ENCODE measurements at places on chromosomes 3 and 15.

GRCh38 chr3:101271728-101272127 is 48.6 kb downstream of the IMPG2 start:
- no peak for DNase-seq

- DNase-seq, result peak; percentile 71
Measured at GRCh38 chr15:81293728-81294515, 30.0 kb downstream of the STARD5 start.

DNA sequence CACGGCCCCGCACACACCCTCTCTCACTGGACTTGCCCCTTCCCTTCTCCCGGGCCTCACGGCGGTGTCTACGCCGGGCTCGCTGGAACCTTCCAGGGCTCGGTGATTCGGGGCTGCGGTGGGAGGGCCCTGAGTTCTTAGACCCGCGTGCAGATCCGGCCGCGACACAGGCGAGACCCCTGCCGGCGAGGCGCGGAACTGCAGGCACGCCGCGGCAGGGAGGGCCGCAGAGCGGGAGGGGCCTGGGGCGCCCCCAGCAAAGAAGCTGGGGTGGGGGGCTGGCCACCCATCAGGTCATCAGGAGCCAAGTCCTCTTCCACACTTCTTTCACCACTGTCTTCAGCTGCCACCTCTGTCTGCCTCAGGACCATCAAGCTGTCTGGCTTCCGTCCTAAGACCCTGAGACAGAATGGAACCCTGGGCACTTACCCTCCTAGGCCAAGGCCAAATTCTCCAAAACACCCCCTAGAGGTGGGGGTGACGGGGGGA is 164.5 kb downstream of the XXYLT1 start:
- peak; percentile 13 for DNase-seq

GRCh38 chr3:159260049-159260662 is 458.3 kb downstream of the MFSD1 start:
- no peak for DNase-seq

DNA sequence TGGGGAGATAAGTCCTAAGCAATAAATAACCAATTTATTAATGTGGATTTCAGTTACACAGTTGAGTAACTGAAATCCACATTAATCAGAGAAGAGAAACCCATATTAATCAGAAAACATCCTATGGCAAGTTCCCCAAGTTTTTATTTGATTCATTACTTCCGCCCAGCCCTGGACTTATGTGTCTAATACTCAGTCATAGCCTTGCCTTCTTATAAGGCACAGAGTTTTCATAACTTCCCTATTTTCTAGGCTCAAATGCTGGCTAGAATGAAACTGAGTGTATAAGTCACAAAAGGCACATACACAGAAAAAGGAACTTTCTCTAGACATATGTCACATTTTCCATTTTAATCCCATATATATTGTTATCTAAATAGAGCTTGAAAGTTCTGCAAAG is 28.8 kb downstream of the CD47 start:
- DNase-seq, result no peak

DNA sequence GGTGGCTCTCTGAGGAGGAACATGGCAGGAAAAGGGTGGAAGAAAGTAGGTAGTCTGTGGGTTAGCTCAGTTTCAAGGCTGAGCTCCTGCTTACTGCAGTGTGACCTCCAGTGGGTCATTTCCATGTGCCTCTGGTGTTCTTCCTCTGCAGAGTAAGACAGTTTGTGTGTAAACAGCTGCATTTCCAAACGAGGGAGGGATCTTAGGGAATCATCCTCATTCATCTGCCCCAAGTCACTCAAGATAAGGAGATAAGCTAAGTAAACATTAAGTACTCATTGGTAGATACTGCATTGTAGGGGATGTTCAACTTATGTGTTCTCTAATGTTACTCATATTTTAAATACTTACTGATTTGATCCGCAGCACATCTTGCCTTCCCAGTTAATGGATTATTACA is 83.6 kb downstream of the CLSTN2 start:
- DNase-seq, result no peak

DNA sequence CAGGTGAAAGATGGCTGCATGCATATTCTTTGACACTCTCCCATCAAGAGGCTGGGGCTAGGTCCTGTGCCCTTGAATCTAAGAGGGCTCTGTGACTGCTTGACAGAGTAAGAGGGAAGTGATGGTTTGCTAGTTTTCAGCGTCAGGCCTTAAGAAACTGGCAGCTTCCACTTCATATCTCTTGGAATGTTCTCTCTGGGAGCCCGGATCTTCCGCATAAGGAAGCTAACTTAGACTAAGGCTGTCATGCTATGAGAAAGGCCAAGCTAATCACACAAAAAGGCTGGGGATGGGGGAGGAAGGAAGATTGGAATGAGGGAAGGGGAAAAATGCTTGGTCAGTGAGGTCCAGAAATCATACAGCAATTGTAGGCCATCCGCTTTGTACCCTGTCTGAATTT is 50.0 kb downstream of the MB21D2 start:
- no peak for DNase-seq

DNA sequence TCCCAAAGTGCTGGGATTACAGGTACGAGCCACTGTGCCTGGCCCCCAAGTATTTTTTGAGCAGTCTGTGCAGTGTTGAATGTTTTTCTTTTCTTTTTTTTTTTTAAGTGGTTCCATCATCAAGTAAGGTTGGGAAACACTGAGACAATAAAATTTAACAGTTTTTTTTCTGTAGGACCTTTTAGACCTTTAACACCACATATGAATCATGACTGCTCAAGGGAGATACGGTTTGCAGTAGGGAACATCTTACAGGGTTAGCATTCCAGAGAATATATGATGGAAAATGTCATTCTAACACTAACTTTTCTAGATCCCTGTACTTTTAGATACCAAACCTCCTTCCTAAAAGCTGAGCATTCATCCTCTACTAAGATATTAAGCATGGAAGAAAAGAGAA is 41.7 kb downstream of the SNX4 start:
- DNase-seq, result no peak

All from stimulated activated naive CD4-positive, alpha-beta T cell (primary cell).